Astrocyte of the hippocampus (primary cell): ENCODE measurements at places on chromosomes 12 and 14.

DNA sequence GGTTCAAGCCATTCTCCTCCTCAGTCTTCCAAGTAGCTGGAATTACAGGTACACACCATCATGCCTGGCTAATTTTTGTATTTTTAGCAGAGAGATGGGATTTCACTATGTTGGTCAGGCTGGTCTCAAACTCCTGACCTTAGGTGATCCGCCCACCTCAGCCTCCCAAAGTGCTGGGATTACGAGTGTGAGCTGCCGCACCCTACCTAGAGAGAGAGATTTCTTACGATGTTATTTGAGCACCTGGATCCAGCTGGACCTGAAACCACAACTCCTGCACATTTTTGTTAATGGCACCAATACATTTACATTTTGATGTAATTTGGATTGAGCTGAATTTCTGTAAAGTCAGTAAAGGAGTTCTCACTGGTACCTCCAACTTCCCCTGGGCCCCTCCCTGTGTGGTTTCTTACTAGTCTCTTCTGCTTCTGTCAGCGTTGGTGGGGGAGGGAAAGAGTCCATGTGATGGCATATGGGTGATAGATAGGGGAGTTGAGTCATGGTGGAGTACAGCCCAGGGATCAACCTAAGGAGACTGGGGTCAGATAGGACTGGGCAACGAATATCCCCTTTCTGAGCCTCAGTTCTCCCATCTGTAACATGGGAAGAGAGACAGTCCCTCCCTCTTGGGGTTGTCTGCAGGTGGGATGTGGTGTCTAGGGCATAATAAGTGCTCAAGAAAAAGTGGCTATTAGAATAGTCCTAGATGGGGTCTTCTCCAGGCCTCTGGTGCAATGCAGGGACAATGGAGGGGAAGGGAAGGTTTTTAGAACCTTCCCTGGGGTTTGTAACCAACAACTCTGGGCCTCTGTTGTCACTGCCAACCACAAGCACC, 83.3 kb upstream of the MED13L start:
- DNase-seq: no peak

DNA sequence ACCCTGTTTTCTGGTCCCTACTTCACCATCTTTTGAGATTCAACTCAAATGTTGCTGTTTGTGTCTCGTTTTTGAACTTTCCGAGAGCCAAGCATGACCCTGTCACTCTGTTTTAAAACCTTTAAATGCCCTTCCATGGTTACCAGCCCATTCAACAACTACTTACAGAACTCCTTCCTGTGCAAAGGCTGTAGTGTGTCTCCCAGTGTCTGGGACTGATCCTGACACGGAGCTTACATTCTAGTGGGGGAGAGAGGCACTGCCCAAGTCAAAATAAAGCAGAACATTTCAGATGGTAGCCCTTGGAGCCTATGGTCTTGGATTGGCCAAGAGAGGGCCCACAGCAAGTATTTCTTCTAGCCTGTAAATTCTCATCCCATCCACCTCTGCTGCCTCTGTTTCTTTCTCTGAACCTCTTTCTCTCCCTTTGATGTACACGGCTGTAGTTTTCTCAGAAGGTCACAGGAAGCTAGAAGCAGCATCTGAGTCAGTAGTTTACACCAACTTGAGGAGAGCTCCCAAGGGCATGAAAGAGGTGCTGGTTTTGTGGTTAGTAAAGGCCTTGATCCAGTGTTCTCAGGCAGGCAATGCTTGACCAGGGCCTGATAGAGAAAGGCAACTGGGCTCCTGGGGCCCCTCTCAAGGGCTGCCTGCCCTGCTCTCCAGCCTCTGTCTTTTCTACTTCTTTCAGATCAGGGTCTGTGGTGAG, 42.3 kb upstream of the SLC24A4 start:
- DNase-seq: no peak

GRCh38 chr12:53726946-53727309, 324 bp downstream of the CALCOCO1 start:
- DNase-seq: no peak

DNA sequence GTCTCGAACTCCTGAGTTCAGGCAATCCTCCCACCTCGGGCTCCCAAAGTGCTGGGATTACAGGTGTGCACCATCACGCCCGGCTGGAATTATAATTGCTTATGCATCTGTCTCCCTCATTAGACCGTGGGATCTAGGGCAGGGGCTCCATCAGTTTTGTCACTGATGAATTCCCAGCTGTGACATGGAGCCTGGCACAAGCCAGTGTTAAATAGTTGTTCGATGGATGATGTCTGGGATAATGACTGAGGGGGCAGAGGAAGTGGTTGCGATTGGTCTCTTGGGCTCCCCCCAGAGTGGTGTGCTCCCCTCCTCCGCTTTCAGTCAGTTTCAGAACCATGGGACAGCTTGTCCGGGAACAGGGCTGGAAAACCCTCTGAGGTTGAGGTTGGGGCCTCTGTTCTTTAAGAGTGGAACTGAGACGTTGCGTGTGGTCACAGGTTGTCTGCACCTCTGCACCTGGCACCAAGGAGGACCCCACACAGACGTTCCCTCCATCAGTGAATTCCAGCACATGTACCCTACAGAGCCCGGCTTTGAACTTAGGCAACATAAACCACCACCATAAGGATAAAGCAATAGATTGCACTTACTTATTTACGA, 30.8 kb upstream of the BATF start:
- no peak for DNase-seq

GRCh38 chr12:103547929-103548328, 39.1 kb upstream of the STAB2 start:
- no peak for DNase-seq

DNA sequence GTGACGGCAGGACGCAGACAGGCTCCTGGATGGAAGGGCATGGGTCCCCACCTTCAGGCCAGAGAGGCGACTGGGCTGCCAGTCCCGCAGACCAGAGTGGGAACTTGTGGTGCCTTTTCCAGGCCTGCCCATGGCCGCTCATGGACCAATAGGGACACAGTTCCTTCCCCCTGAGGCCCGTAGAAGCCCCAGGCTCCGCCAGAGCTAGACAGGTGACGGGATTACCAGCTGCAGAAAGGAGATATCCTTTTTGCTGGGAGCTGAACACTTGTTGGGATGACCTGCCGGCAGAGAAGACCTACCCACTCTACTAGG, 73.6 kb upstream of the RASSF8 start:
- DNase-seq: no peak

DNA sequence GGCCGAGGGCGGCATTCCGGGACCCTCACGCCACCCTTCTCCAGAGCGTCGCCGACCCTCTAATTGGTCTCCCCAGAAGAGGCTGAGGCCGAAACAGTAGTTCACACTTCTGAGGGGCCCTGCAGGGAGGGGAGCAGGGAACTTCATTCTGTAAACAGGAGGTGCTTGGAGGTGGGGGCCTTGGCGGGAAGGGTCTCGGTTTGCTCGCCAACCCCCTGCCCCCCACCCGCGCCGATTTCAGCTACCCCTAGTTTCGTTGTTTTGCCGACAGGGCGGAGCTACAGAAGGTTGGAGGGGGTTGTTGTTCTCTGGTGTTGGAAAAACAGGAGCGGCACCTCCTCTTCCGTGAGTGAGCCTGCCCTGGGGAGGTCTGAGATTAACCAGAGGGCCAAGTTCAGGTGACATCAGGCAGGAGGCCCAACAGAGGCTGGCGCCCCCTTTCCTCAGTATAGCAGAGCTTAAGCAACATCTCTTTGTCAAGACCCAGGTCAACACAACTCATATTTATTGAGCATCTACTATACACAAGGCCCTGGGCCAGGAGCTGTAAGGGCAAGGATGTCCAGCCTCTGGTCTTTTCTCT, 682 bp downstream of the ERBB3 start:
- DNase-seq: no peak

GRCh38 chr14:89430391-89431236, 13.6 kb upstream of the FOXN3 start:
- DNase-seq: peak; percentile 30

DNA sequence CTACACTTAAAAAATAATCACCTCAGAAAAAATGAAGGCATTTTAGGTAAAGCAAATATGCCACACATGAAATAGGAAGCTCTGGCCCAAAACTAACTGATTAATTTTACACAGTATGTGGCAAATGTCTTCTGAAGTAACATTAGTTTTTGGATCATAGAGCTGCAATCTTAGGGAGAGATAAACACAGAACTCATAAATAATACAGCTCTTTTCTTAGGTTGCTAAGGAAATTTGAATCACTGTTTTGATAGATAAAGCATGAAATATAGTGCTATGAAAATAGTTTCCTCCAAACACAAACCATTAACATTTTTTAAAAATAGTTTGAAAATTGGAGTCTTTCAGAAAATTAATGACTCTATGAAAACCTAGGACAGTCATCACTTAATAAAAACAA, 15.0 kb downstream of the RASSF9 start:
- DNase-seq: no peak

DNA sequence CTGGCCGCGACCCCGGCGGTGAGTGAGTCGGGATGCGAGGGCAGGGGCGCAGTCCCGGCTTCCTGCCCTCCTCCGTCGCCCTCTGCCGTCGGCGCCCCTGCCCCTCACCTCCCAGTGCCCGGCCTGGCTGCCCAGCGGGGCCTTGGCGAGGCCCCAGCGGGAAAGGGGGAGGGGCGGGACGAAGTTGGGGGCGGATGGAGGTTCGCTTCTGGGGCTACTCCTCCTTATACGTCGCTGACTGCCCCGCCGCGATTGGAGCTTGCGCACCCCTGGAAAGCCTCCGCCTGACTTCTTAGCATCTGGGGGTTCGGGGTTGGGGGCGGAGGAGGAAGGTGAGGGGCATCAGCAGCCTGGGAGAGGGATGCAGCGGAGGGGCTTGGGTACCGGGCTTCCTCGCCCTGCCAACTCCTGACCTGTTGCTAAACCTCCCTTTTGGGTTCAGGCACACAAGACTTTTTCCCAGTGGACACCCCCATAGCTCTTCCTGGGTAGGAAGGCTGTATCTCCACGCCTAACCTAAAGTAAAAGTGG, 406 bp downstream of the TMEM263 start:
- DNase-seq: no peak

GRCh38 chr12:122006186-122006926, 15.3 kb upstream of the BCL7A start:
- DNase-seq: no peak

- DNase-seq: no peak
These were observed 971.7 kb downstream of the FSCB start for GRCh38 chr14:43535231-43535838.

DNA sequence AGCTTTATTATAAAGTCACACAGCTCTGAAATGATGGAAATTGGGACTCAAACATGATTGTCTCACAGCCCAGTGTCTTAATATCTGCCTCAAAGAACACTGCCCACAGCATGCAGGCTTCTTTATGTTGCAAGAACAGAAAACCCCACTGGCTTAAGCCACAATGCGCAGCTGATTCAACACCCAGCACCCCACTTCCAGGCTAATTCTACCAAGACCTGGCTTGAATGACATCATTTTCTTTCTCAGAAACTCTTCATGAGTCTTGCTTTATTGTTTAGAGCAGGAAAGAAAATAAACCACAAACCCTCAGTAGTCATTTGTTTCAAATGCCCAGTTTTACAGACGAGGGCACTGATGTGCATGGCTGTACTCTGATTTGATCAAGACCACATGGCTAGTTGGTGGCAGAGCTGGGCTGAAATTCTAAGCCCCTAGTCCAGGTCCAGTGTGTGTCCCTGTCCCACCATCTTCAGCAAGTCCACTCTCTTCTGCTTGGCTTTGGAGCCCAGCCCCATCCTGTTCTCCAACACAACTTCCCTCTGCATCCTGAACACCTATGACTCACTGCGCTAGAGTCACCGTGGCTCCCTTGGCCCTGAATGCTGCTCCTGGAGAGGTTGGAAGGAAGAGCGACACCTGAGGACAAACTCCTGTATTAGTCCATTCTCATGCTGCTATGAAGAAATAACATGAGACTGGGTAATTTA, 50.3 kb upstream of the SRSF5 start:
- DNase-seq: peak; percentile 90

GRCh38 chr12:93243689-93244513, 133.8 kb upstream of the NUDT4 start:
- DNase-seq: no peak

DNA sequence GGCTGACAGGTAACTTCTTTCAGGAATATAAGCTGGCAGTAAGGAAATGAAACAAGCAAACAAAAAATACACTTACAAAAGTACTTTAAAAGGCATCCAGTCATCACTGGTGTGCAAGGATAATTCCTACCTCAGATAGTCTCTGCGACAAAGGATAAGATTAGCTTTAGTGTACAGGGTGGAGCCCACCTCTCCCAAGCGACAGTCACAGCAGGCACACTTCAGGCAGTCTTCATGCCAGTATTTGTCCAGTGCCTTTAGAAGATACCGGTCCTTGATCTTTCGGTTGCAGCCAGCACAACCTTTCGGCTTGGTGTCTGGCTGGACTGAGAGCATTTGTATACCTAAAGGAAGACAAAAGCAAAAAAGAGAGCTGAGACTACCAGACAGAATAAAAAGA, 5.4 kb downstream of the LMO3 start:
- DNase-seq: no peak

DNA sequence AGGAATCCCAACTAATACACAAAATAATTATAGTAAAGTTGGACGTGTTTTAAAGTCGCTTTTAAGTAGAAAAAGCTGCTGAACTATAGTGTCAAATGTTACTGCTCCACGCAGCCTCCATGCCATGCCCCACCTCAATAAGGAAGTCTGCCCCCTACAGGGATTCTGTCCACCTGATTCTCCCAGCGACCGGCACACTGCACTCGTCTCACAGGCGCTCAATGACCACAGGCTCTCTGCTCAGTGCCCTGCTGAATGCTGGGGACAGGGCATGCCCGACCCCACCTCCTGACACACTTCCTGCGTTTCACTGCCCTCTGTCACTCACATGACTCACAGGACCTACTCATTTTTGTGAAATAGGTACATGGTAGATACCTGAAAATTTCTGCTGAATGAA, 48.9 kb downstream of the BDKRB1 start:
- DNase-seq: no peak

DNA sequence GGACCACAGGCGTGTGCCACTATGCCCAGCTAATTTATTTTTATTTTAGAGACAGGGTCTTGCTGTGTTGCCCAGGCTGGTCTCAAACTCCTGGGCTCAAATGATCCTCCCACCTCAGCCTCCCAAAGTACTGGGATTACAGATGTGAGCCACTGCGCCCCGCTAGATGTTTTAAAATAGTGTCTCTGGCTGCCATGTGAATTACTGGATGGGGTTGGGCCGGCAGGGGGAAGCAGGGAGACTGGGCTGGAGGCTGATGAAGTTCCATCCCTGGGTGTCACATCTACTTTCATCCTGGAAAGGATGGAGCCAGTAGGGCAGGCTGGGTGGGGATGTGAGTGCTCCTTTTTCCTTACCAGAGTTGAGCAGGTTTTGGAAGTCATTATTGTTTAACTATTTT, 46.1 kb downstream of the DNAH10 start:
- no peak for DNase-seq

DNA sequence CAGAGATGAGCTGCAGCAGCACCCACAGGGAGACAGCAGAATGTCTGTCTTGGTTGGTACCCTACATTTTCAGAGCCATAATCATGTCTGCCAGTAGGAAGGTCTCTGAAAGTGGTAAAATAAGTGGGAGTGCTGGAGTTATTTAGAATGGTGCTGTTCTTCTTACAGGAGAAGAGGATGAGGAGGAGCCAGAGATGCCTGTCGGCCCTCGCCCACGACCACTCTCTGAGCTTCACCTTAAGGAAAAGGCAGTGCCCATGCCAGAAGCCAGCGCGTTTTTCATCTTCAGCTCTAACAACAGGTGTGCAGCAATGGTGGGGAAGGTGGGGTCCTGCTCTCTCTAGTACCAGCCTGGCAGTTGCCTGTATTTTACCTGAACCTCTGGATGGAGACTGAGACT, 201.7 kb upstream of the FKBP4 start:
- no peak for DNase-seq
